Peyer's patch (tissue), 4 donors: ENCODE measurements at places on chromosomes 7 and 10. TPM values are rescaled to one million over a fixed set of nuclear protein-coding genes. Genes with fewer than 3 reads are reported as not detected.

GRCh38 chr10:1086787-1087186 lies 30.6 kb downstream of the WDR37 start:
- no peak overlapping the region for H3K27ac ChIP-seq
- no peak for DNase-seq
- H3K4me1 ChIP-seq, result no peaks in the 10 kb centered on the region
- H3K4me3 ChIP-seq, result no peak overlapping the region
- H3K36me3 ChIP-seq, result peaks cover 95% of the 10 kb centered on the region

- DNase-seq, result no peak
- H3K27ac ChIP-seq, result no peak overlapping the region
- no peaks in the 10 kb centered on the region for H3K4me1 ChIP-seq
- no peak overlapping the region for H3K4me3 ChIP-seq
- H3K36me3 ChIP-seq, result no peaks in the 10 kb centered on the region
Observed at GRCh38 chr7:111329367-111330234, 232.7 kb downstream of the IMMP2L start.

DNA sequence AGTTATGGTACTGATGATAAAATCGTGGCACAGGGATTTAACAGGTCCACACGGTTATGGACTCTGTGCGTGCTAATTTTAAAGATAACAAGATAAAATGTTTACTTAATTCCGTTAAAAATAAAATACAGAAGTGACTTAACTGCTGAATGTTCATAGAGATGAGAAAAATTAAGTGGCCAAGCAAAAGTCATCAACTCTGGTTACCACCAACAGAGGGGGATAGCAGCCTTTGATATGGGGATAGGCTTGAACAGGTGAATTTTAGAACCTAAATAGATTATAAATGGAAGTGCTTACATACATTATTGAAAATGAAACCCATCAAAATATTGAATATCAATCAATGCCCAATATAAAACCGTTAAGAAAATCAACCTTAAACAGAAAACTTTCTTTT lies 245.0 kb downstream of the WDR37 start:
- H3K4me1 ChIP-seq, result no peaks in the 10 kb centered on the region
- no peak overlapping the region for H3K4me3 ChIP-seq
- no peaks in the 10 kb centered on the region for H3K27me3 ChIP-seq
- H3K36me3 ChIP-seq, result no peaks in the 10 kb centered on the region
- no peak overlapping the region for H3K27ac ChIP-seq
- no peak for DNase-seq

Gene EEF1AKMT2
- total RNA-seq, result 9.5 TPM

Gene KCP
- 7.2 TPM for total RNA-seq

Gene LHFPL3
- not detected for total RNA-seq

Gene TLX1
- 3.2 TPM for total RNA-seq

Gene STRIP2
- 0.54 TPM for total RNA-seq

Gene SEMA4G
- total RNA-seq, result 16.5 TPM
